ENCODE measurements at places on chromosomes 12 and 14.

DNA sequence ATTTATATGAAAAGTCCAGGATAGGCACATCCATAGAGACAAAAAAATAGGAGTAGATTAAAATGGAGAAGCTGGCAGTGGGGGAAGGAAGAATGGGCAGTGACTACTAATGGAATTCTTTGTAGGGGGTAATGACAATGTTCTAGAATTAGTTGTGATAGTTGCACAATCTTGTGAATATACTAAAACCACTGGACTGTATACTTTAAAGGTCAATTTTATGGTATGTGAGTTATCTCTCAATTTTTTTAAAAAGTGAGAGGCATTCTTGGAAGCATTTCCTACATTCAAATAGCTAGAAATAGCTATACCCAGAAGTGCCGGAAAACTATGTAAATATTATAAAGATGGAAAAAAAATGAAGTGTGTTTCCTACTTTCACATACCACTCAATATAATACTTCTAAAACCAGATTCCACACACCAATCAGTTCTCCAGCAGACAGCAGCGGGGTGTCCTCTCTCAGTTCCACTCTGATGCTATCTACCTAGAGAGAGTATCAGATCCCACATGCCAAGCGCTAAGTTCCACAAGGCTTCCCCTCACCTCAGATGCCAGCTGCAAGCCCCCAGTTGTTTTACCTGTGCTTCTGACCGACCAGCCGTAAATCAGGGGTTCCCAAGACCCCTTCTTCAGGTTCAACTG, 41.7 kb upstream of the NID2 start:
- DNase-seq: no peak

DNA sequence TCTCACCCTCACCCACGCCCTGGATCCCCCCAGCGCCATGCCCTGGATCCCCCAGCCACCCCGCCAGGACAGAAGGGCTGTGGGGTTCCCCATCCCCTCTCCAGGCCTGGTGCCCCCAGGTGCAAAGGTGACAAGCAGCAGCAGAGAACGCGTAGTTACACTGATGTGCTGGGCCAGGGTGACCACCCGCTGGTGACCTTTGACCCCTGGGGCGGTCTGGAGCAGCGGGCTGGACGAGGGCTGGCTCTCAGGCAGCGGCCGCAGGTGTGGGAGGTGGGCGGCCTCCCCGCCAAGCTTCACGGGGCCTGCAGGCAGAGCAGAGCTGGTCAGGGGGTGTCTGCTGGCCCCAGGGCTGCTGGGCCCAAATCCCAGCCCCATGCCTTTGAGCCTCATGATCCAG, 40.1 kb downstream of the RFLNA start:
- no peak for DNase-seq

DNA sequence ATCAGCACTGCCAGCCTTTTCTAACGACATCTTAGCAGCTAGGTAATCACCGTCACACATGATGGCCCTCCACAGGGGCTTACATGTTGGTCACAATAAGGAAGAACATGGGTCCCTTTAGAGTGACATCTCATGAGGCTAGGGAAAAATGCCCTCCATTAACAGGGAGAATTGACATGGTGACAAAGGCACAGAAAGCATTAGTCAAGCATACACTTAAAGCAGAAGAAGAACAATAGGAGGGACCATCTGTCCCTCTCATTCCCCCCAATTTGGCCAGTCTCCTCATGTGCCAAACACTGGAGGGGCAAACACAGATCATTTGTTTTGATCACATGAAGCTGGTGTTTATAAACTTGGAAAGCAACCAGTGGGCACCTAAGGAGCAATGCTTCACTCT, 78.0 kb downstream of the GRIP1 start:
- DNase-seq: no peak

DNA sequence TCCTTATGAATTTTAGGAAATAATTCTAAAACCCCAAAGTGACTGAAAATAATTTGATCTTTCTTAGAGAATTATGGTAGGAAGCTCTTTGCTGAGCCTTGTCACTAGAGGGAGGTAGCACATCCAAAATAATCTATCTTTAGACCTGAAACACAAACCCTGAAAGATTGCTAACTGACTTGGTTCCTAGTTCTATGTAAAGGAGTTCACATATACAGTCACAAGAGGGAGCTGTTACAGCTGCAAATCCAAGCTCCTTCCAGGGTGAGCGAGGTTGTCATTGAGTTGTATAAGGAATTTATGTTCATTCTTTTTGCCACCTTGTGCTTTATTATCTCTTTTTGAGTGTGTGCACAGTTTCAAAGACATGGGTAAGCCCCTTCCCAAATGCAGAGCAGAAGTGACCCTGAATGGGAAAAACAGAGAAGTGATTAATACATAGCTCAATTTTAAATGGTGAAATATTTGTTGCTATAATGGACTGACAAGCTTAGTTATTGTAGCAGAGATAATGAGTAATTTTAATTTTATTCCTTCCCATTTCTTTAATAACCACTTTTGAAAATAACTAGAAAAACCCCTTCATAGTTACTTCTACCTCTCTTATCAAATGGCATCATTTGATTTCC, 387.9 kb downstream of the DAD1 start:
- DNase-seq: no peak

DNA sequence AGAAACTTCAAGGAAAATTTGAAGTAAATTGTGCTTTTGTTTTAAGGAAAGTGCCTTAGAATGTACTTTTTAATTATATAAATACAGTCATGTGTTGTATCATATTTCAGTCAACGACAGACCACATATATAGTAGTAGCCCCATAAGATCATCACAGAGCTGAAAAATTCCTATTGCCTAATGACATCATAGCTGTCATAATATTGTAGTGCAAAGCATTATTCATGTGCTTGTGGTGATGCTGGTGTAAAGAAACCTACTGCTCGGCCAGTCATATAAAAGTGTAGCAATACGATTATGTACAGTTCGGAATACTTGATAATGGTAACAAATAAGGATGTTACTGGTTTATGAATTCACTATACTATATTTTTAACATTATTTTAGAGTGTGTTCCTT, 198.9 kb upstream of the SLC16A7 start:
- DNase-seq: no peak

DNA sequence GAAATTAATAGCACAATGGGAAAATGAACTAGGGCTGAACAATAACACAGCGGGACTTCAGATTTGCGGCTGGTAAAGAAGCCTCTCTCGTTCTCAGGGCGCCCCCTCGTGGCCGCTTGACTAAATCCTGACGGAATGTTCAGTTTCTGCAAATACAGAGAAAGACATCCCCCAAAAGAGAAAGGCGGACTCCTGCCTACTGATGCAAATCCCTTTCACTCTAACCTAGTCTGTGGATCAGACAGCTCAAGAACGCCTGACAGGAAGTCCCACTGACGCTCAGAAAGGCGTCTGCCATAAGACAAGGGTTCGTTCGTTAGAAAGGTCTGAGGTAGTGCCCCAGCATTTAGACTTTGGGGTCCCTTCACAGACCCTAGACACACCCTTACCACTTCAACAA, 2.5 kb downstream of the NUAK1 start:
- peak; percentile 70 for DNase-seq

DNA sequence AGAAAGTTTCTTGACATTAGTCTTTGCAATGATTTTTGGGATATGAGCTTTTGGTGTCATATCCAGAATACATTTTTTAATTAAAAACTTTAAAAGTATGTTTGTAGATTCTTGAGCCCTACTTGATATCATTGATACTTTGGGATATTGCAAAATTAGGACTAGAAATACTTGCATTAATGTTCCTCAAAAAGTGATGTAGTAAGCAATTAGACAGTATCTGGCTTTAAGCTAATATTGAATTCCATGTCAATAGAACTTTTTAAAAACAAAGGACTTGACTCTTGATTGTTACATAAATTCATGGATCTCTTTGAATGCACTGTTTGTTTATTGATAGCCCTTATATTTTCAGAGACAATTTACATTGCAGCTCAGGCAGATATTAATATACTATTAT, 15.6 kb downstream of the PEX5 start:
- DNase-seq: no peak

GRCh38 chr12:123111498-123112165, 39.3 kb downstream of the PITPNM2 start:
- no peak for DNase-seq

GRCh38 chr12:45477526-45477925, 252.0 kb upstream of the ARID2 start:
- no peak for DNase-seq

- no peak for DNase-seq
These were observed 721.4 kb downstream of the TMTC2 start for GRCh38 chr12:83408146-83408545.

- DNase-seq: no peak
These were observed 21.7 kb upstream of the KRT83 start for GRCh38 chr12:52342781-52343490.

DNA sequence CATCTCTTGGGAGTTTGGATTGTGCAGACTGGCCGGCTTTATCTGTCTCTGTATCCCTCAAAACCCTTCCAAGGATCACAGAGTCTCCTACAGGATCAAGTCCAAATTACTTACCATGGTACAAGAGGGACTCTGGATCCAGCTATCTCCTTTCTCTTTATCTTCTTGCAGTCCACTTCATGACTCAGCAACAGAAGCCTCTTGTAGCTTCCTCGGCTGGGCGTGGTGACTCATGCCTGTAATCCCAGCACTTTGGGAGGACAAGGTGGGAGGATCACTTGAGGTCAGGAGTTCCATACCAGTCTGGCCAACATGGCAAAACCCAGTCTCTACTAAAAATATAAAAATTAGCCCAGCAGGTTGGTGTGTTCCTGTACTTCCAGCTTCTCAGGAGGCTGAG, 189.7 kb downstream of the BCAT1 start:
- DNase-seq: no peak

GRCh38 chr14:102711207-102711606, 66.0 kb upstream of the TRAF3 start:
- DNase-seq: no peak

DNA sequence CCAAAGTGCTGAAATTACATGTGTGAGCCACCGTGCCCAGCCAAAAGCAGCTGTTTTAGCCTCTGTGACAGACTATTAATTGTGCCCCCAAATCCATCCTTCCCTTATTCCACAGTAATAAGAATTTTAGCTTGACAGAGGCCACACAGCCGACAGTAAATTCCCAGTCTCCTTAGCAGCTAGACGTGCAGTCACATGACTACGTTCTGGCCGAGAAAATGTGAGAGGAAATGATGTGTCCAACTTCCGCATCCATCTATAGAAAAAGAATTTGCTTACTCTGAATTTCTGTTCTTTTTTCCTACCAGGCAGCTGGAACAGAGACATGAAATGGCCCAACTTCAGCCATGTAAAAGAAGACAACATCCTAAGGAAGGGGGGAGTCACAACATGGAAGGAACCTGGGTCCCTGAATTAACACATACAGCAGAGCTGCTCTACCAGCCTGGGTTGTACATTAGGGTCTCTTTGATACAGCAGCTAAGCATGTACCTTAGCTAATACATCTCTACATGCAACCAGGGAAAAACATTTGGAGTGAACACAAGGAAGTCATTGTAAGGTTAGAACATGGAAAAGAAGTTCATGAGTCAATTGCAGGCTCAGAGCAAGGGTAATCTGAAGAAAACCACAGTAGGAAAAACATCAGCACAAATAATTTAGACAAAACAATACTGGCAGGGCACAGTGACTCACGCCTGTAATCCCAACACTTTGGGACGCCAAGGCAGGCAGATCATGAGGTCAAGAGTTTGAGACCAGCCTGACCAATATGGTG, 35.5 kb downstream of the CIT start:
- no peak for DNase-seq

GRCh38 chr12:114762490-114763110, 78.6 kb upstream of the TBX3 start:
- DNase-seq: no peak

- no peak for DNase-seq
These were observed 43.1 kb downstream of the ATP2B1 start for GRCh38 chr12:89665556-89665955.

DNA sequence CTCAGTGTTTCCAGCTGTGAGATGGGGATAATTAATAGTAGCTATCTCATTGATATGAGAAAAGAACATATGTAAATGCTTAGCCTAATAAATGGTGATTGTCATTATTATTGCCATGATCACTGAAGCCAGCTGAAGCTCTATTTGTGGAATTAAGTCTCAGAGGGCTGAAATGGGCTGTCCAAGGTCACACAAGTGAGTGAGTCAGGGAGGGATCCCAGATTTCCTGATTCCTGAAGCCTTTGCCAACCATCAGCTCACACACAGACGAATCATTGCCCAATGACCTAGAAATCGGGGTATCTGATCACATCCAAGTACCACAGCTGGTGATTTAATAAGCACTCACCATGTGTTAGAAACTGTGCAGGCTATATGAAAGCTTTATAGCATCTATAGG, 21.6 kb upstream of the TMEM229B start:
- no peak for DNase-seq

DNA sequence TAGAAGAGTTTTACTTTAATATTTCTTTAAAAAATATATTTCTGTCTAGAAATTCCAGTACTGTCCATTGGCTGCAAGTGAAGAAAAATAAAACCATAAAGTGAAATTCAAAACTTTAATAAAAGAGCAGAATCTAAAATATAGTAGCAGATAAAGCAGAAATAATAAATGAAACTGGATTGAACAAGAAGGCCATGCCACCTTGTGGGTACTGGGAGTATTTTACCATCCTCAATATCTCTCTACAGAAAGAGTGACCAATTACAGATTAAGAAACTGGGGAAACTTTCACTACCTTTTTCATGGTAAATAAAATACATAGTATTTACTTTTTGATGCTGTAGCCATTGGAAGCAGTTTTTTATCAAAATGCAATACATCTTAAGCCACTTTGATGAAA, 220.5 kb downstream of the BCAT1 start:
- DNase-seq: no peak

DNA sequence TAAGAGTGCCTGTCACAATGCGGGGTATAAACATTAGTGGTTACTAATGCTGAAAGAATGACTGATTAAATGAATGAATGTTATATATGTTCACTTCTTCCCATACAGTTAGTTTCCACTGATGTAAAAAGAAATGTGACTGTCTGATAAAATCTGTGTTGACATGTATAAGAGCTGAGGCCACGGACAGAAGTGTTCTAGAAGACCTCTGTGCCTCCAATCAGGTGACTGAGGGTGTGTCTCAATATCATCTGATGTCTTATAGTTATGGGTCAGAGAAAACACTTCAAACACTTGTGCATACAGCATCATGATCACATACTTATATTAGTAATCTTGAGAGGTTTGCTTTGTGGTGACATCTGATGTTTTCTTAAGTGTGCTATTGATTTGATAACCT, 183.4 kb downstream of the TTC7B start:
- no peak for DNase-seq

- DNase-seq: no peak
These were observed 87.7 kb downstream of the PTPRB start for GRCh38 chr12:70549340-70550179.

Measured in thoracic aorta (tissue), 2 donors.